ENCODE measurements at places on chromosomes 6 and 20.

DNA sequence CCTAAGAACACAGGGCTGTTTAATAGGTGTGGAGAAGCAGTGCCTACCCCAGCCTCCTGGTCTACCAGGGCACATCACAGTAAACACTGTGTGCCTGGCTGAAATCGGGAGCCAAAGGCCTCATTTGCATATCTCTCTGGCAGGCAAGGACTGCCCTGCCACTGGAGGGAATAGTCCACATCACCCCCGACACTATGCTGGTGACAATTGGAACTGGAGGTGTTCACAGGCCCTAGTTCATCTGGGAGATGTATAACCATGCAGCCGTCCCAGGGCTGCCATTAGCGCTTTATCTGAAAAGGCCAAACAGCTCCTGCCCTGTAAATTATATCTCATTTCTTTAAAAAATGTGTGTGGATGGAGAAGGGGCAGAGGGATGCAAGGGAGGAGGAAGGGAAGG, 150.3 kb downstream of the LINC00237 start:
- DNase-seq = no peak

GRCh38 chr20:14688005-14688404, 350.6 kb upstream of the FLRT3 start:
- no peak for DNase-seq

- DNase-seq = no peak
Measured at GRCh38 chr20:46156065-46156464, 38.0 kb downstream of the CD40 start.

GRCh38 chr6:82588020-82588419, 224.4 kb downstream of the TPBG start:
- no peak for DNase-seq

DNA sequence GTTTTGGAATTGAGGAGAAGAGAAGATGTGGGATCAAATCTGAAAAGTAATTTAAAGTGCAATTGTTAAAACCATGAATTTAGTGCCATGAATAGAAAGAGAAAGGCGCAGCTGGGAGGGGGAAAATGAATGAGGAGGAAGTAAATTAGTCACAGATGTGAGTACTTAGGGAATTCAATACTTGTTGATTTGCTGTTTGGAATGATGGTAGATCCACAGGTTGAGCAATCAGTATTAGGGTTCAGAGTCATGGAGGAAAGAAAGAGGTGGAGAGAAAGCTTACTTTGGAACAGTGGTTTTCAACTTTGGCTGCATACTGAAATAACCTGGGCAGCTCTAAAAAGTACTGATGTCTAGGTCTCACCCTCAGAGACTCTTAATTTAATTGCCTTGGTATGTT, 229.7 kb upstream of the ASCC3 start:
- DNase-seq = no peak

Measured in activated CD8-positive, alpha-beta memory T cell treated with anti-CD3 and anti-CD28 coated beads for 24 hours (primary cell).